ENCODE measurements at places on chromosomes 3 and 15. TPM values are rescaled to one million over a fixed set of nuclear protein-coding genes. Genes with fewer than 3 reads are reported as not detected.

- H3K4me1 ChIP-seq: no peaks in the 10 kb centered on the region
- no peak overlapping the region for H3K27ac ChIP-seq
- H3K36me3 ChIP-seq: no peaks in the 10 kb centered on the region
Observed at GRCh38 chr3:71763426-71763825, 9.8 kb downstream of the GPR27 start.

GRCh38 chr3:186909078-186909853, 21.1 kb upstream of the ST6GAL1 start:
- no peaks in the 10 kb centered on the region for H3K27me3 ChIP-seq
- peak overlapping the region; percentile 66 for H3K27ac ChIP-seq
- peak overlapping the region; percentile 48 for H3K4me3 ChIP-seq
- no peaks in the 10 kb centered on the region for H3K36me3 ChIP-seq
- H3K4me1 ChIP-seq: peaks cover 17% of the 10 kb centered on the region

DNA sequence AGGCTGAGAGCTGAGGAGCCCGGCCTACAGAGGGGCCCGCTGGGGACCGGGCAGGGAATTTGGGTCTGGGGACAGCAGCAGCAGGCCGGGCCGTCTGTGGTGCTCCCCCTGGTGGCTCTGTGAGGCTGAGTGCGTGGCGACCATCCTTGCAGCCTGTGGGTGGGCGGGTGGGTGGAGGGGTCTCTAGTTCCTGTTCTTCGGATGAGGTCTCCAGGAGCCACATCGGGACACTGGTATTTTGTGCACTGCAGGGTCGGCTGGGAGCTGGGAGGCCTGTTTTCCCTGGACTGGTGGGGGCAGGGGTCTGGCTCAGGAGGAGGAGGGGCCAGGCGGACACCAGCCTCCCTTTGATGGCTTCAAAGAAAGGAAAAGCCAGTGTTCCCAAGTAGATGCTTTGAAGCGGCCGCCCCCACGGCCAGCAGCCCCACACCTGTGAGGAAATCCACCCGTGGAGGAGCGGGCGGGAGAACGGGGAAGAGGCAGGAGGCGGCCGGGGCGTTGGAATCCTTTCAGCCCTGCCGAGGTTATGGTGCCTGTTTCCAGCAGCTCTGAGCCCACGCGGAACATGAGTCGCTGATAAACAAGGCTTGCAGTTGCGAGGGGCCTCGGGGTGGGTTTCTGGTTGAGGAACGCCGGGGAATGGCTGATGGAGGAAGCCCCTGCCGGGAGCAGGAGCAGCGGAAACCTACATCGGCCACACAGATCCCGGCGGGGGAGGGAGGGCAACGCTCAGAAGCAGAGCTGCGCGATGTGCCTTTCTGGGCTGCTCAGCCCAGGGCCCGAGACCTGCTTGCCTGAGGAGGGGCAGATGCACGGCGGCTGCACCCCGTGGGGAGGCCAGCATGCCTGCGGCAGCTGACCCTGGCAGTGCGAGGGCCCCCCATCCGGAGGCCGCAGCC, 154.3 kb downstream of the NSMCE3 start:
- no peaks in the 10 kb centered on the region for H3K27me3 ChIP-seq
- no peaks in the 10 kb centered on the region for H3K4me1 ChIP-seq
- H3K27ac ChIP-seq: no peak overlapping the region
- H3K36me3 ChIP-seq: peaks cover 6% of the 10 kb centered on the region
- DNase-seq: no peak

DNA sequence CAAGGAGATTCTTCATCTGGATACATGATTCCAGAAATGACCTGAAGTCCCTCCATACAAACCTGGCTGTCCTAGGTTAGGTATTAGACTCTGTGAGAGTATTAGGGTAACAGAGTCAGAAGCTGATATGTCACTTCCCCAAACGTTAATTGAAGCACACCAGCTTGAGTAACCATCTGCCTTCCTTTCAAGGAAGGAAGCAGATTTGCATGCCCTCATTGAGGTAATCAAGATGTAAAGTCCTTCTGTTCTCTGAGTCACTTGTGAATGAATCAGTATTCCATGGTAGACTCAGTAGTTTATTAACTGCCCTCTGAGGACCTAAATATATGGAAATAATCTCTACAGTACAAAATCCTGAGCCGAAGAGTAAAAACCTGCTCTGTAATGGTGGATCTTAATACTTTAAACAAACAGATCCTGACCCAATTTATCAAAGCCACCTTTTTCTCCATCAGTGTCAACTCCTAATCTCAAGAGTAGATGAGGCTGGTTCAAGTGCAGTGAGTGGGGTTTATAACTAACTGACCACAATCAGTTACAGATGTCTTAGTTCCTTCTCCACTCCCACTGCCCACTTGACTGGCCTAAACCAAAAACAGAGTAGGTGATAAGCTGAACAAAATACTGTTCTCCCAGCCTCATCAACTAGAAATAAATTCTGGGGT, 246.2 kb upstream of the CHRM5 start:
- no peaks in the 10 kb centered on the region for H3K4me1 ChIP-seq
- no peaks in the 10 kb centered on the region for H3K36me3 ChIP-seq
- H3K4me3 ChIP-seq: no peak overlapping the region
- no peak for DNase-seq

DNA sequence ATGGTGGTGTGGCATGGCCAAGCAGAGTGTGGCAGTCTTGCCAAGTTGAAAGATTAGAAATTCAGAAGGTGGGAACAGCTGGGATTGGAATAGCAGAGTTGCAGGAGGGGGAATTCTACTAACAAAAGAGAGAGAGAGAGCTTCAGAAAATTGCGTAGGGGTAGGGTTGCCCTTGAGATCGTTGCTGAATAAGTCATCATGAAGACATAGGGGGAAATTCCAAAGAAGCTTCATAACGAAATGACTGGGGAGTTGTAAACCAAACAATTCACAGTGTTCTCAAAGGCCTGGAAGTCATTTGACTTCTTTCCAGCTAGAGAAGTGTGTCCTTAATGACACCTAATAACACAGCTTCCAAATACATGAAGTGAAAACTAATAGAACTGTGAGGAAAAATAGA, 26.3 kb upstream of the TIPARP start:
- no peak overlapping the region for H3K27ac ChIP-seq
- no peaks in the 10 kb centered on the region for H3K36me3 ChIP-seq
- peaks cover 13% of the 10 kb centered on the region for H3K4me1 ChIP-seq
- no peak for DNase-seq

The RLBP1 gene
- not detected for polyA plus RNA-seq

The CYP1A2 gene
- polyA plus RNA-seq: not detected

Data from naive thymus-derived CD4-positive, alpha-beta T cell (primary cell).